ENCODE measurements at places on chromosomes 2 and 18. TPM values are rescaled to one million over a fixed set of nuclear protein-coding genes. Genes with fewer than 3 reads are reported as not detected.
A peak's percentile ranks its signal among the peaks of the same experiment; 100 is the strongest.

DNA sequence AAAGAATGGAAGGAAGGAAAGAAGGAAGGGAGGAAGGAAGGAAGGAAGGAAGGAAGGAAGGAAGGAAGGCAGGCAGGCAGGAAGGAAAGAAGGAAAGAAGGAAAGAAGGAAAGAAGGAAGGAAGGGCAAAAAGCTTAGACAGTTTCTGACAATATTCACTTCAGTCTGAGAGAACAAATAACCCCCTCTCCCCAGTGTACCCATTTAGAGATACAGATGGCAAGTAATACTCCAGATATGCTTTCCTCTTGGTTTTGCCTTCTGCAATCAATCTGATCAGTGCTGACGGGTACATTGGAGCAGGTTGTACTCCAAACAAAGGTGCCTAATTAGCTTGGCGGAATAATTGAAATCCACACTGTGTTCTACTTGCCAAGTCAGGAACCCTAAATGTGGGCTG, 534.6 kb upstream of the TMEFF2 start:
- DNase-seq = no peak

DNA sequence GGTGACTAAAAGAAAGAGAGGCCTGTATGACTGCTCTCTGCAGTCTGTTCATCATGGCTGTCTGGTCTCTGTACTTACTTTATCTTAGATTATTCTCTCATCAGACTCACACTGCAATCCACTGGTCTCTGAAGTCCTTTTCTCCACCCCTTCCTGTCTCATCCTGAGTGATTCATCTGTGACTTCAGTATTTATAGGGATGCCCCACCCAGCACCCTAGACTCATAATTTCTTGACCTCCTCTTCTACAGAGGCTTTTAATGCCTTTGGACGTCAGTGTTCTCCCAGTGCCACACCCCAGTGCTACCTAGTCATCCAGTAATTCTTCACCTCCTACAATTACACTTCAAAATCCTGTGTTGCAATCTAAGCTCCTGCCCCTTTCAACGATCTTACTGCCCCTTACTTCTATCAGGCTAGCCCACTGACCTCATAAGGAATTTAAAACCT, 14.9 kb upstream of the ITPRID2 start:
- no peak for DNase-seq

DNA sequence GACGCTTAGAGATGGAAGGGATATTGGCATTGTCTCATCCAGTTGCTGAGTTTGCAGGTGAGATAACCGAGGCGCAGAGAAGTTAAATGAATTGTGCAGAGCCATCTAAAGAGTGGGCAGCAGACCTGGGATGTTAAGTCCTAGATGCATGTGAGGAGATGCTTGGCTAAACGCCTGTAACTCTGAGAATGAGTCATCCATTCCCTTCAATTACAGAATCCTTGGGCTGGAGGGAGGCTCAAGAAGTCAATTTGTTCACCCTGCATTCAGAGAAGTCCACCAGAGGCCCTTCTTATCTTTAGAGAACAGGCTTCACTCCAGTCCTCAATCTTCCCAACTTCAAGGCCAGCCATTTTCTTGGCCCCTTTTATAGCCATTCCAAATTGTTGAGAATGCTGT, 1.6 kb downstream of the EHD3 start:
- DNase-seq = no peak

DNA sequence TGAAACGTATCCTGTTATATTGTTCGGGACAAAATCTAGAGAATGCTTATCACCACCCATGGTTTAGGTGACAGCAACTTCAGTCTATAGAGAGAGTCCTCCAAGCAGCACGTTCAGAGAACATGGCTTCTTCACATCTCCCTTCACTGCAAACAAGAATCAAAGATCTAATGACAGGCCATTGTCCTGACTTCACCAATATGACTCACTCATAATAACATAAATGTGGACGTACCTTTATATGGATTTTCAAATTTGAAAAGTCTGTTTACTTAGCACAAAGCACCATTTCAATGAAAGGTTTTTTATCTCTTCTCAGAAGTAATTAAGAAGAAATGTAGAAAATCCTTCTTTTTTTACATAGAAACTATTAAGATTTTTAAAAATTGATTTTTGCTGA, 46.7 kb downstream of the KLF7 start:
- no peak for DNase-seq

ADD2 gene
- 0.41 TPM for polyA plus RNA-seq

- no peak for DNase-seq
These were observed 28.4 kb upstream of the ARMC9 start for GRCh38 chr2:231170055-231170454.

ABCB11 gene
- polyA plus RNA-seq = not detected

DNA sequence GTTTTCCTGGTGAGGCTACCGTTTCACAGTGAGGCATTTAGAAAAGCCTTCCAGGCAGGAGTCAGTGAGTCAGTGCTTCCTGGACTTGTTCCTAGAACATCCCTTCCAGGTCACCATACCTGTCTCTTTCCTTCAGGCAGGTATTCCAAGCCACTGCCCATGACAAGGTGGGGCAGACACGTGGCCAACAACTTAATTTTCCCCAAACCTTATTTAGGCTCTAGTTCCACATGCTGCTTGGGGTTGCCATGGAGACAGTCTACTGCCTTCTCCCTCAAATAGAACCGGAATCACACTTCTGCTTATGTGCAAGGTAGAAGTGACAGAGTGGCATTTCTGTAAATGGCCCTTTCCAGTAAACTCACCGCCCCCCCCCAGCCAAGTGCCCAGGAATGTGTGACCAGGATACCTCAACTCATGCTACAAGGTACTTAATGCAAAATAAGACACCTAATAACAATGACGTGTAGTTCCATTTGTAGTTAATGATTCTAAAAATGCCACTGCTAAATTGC, 258.3 kb downstream of the PRKCE start:
- DNase-seq = no peak

CYRIA gene
- not detected for polyA plus RNA-seq

DNA sequence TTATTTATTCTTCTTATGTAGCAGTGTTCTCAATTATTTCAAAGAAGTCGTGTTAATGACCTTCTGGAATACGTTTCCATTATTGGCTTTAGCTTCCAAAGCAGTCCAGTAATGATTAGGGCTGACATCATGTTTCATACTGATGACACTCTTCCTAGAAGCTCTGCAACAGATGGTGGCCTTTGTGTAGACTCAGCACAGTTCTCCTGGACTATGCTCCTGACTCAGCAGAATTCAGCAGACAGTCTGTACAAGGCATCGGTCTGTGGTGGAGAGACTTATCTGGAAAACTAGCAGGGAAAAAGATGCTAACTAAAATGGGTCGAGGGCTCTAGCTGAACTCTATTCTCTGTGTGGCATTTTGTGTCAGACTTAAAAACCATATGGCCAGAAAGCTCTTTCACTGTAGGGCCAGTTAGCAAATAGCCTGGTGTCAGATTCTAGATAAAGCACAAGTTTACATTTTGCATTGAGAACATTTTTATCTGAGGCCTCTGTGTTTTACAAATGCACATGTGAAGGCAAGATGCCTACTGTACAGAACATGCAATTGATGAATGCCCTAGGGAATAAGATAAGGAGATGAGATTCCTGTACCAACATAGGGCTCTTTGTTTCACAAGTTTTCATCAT, 35.1 kb downstream of the GULP1 start:
- DNase-seq = no peak

DNA sequence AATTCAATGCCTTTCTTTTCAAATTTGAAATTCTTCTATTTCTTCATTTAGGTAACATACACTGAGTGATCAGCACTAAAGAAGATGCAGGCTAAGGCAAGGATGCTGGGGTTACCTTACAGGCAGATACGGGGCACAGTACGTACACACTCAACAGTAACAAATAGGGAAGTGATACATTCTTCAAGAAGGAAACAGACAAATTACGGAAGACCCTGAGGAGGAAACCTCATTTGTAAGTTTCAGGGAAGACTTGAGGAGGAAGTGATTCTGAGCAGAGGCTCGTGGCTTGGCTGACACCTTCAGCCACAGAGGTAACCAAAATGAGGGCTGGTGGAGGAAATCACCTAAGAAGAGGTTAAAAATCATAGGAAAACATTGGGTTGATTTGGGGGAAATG, 1108.3 kb upstream of the KLHL29 start:
- DNase-seq = no peak

GRCh38 chr2:173898996-173899395, 66.2 kb downstream of the SP3 start:
- no peak for DNase-seq

DNA sequence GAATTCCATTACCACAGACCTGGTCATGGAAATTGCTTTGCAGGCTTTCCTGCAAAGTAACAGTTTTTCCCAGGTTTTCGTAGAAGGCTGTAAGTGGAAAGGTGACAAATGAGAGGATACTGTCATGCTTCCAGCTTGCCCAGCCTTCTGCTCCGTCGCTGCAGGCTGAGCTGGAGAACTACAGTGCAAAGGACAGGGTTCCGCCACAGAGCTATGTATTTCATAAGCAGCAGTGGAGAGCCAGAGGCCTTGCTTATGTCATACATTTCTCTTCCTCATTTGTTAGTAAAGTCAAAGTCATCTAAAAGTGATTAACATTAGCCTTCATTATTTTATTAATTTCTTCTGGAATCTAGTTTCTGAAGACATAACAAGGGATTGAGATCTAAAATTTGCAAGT, 72.9 kb upstream of the RBM44 start:
- DNase-seq = no peak

DNA sequence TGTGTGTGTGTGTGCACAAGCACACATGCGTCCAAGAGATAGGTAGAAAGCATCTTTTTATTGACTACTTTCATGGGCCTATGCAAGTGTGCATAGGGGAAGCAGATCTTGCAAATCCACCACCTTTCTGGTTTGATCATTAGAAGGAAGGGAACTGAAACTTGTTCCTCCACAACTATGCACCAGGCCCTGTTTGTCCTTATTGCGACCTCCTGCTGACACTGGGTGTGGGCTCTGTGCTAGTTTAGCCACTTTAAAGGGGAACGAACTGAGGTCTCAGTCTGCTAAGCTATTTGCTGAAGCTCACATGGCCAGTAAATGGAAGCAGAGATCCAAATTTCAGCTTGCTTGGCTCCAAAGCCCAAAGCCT, 32.1 kb upstream of the INSIG2 start:
- DNase-seq = no peak

STK11IP gene
- 9.8 TPM for polyA plus RNA-seq

DNA sequence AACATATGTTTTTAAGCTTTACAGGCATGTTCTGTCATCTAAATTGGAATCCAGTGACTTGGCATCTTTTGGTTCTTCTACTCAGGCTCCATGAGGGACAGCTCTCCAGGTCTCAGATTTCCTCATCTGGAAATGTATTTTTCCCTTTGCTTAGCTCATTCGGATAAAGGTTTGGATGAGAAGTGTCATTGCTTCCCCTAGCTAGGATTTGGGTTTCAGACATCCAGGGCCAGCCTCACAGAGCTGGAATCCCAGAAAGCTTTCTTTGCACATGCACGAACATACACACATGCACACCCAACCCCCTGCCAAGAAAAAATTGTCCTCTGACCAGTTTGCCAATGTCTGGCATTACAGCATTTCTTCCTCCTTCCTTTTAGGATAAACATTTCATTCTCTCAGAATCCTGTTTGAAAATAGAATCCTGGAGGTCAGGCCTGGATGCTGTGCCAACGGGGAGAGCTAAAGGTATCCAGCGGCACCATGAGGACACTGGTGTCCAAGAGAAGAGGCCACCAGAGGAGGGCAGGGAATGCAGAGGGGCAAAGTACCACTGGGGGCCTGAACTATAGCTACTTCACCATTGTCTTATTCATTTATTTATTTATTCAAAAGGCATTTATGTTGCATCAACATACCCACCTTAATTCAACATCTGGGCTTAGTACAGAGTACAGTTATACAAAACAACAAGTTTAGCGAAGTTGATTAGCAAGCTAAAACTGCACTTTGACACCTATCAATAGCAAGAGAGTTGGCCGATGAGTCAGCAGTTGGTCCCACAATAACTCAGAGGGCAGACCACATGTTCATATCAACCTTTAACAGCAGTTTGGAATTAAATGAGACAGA, 97.9 kb upstream of the ATL2 start:
- no peak for DNase-seq

DNA sequence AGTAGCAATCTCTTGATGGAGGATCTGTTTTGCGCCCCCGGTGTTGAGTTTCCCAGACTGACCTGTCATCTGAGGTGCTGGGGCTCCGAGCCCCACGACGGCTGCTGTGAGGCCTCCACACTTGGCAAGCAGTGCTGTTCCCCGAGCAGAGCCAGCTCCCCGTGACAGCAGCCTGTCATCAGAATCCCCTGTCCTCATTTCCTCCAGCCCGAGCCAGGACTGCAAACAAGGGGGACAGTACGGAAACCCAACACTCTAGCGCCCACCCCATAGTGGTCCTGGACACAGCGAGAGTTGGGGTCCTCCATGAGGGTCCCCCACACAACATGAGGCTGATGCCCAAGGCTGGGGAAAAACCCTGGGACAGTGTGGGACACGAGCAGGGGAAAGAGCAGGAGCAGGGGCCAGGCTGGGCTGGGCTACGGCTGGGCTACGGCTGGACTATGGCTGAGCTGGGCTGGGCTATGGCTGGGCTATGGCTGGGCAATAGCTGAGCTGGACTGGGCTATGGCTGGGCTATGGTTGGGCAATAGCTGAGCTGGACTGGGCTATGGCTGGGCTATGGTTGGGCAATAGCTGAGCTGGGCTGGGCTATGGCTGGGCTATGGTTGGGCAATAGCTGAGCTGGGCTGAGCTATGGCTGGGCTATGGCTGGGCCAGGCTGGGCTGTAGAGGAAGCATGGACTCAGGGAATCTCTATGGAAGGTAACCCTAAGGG, 1.5 kb upstream of the KLHL30 start:
- no peak for DNase-seq

- DNase-seq = peak; percentile 64
These were observed 105.6 kb upstream of the STK17B start for GRCh38 chr2:196277002-196277401.

DNA sequence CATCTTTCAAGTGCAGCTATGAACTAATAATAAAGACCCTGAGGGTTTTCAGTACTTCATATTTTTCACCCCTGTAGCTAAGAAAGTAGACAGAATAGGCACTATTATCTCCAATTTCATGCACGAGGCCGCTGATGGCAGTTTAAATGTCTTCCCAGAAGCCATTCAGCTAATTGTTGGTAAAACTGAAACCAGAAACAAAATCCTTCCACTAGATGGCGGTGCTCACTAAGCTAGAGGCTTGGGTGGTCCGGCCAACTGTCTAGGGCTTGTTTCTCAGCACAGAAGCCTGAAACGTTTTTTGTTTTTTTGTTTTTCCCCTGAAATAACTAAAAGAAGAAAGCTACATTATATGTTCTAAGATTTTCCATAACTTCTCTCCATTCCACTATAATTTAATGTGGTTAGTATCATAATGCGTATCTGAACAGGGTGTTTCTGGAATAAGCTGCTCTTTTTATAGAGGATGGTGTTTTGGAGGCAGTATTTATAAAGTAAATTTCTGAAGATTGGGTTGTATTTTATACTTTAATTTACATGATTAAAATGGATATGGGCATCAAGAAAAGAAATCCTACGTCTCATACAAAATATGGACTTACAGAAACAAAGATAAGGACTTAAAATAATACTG, 159.4 kb downstream of the PIK3C3 start:
- peak; percentile 49 for DNase-seq

DNA sequence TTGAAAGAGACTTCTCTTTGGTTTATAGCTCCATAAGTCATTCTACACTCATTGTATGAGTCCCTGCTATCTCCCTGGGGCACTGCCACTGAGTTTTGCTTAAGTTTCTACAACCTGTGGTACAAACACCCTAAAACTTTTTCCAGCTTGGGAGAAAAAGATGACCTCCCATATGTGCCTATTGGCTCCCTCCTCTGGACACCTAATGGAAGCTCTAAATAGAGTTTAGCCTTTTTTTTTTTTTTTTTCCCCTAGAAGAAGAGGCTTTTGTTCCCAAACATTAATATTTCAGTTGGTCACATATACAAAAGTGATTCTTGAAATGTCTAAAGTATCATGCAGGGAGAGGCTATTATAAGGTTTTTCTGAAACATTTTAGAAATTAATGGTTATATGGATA, 547.2 kb upstream of the TMEFF2 start:
- DNase-seq = no peak

Measured in CD4-positive, alpha-beta memory T cell (primary cell).